ENCODE measurements at places on chromosomes 4 and X.
A peak's percentile ranks its signal among the peaks of the same experiment; 100 is the strongest.

GRCh38 chr4:66555301-66555700 lies 885.0 kb upstream of the EPHA5 start:
- DNase-seq: no peak

DNA sequence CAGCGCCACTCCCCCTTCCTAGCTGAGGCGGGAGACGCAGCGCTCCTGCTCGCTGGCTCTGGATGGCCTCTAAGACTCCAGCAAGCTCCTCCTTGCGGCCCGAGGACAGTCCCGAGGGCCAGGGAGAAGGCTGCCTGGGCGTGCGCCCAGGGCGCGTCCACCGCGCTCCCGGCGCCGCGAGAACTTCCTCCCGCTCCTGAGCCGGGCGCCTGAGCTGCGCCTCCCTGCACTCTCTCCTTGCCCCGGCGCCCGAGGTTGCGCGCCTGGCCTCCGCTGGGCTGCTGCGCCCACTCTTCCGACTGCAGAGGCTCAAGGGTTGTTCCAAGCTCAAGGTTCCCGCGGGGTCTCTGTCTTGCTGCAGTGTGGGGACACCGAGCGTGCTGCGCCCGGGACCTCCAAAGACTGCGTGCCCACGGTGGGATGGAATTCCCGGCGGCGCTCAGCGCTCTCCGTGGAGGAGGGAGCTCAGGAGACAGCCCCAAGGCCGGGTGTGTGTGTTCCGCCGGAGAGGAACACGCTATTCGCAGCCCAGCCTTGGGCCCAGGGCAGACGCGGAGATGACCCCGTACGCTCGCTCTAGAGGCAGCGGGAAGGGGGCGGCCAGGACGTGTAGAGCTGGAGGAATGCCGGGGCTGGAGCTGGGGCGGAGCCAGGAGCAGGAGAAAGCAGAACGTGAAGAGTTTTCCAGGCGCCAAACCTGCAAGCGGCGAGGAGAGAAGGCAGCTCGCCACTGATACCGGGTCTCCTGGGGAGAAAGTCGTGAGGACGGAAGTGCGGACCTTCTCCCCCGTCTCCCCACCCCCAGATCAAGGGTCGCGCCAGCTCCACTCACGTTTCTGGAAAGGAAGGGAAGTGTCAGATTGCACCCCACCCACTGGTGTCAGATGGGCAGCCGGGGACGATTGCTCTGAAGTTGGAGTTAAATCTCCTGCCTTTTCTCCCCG lies at the start of gene ARHGAP6:
Gene ARHGAP6, minus strand, starts transcription at position 753 of the 944 bp plus-strand sequence. CDS start 1,092 bp downstream, outside the sequence.
- DNase-seq: peak; percentile 12

DNA sequence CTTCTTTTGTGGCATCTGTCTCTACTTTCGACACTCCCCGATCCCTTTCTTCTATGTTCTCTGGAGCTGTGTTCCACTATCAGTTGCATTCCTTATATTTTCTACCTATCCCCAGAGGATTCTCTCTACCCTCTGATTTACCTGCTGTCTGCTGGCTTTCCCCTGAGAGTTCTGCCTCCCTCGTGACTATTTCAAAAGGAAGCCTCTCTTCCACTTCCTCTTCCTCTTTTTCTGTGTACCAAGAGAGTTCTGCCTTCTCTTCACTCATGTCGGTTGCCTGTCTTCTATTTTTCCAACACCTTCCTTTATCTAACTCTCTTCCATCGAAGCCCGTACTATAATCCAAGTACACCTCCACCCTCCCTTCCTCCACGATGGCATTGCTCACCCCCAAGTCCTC lies 631.7 kb downstream of the SMARCA1 start:
- no peak for DNase-seq

DNA sequence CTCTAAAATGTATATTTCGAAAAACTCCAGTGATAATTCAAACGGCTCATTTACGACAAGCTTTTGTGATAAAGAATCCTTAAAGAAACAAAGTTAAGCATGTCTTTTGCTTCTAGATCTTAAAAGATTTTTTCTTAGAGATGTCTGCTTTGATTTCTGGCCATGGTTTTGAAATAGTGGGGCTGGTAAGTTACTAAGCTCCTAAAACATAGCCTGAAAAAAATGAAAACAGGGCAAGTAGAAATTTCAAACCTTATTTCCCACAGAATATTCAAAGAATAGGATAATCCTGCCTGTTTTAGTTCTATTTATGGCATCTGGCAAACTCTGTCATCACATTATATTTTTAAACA lies 318.3 kb downstream of the ARHGAP24 start:
- no peak for DNase-seq

- no peak for DNase-seq
Observed at GRCh38 chr4:182280436-182281111, 37.4 kb downstream of the TENM3 start.

DNA sequence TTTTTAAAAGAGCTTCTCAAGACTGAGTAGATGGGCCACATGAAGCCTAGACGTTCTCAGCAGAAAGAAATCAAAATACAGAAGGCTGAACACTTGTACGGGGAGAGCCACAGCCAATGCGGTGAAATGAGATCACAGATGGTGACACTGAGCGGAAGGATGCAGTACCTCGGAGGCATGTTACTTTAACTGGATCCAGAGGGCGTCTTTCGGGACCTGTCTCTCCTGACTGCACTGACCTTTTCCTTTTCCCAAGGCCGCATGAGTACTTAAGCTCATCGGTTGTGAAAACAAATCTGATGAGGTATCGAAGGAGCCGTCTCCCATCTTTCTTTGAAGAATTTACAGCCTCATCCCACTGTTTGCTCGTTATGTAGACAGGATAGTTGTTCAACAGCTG lies 32.6 kb downstream of the BEND4 start:
- DNase-seq: no peak

GRCh38 chrX:81577028-81577427 lies 375.1 kb downstream of the SH3BGRL start:
- DNase-seq: no peak

DNA sequence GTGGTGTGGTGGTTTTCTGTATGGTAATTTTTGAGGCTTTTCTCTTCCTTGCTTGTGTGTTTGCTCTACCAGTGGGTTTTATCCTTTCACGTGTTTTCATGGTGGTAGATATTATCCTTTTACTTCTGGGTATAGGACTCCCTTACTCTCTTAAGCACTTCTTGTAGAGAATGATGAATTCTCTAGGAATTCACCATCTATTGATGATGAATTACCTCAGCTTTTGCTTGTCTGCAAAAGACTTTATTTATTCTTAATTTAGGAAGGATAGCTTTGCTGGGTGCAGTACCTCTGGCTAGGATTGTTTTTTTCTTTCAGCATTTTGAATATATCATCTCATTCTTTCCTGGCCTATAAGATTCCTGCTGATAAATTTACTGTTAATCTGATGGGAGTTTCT lies 415.3 kb downstream of the PDGFC start:
- no peak for DNase-seq

DNA sequence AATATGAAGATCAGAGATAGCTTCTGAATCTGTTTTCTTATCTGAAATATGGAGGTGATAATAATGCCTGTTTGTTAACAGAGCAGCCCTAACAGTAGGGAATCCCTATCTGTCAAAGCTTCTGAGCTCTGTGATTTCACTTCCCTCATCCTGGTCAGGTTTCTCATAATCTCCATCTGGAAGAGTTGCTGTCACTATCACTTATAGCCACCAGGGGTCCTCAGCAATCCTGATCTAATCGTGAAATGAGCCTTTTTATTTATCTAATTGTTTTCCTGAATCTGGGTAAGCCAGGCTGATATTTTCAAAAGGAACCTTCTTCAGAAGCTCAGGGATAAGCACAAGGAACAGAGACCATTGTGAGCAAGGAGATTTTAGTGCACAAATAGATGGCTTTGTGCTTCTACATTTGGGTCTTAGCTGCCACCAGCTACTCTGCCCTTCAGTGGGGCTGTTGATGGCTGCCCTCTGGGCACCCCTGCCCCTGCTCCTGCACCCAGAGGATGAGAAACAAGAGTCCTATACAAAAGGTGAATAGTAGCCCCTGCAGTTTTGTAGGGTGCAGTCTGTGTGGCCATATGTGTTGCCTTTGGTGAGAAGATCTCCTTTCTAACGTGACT lies 196.4 kb upstream of the RADX start:
- DNase-seq: no peak

DNA sequence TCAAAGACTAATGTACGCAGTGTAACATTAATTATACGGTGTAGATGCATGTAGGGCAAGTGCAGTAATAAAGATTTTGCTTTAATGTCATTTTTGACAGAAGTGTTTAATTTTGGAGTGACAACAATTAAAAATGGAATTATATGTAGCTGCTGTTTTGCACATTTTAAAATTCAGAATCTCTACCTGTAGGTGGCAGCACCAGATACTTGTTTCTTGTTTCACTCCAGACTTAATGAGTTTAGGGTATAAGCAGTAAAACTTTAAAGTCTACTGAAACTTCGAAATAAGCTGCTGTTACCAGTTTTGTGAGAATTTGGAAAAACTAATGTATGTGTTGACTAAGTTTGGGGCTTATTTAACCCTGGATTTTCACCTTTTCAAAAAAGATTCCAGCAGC lies 144.9 kb downstream of the POLA1 start:
- peak; percentile 16 for DNase-seq

DNA sequence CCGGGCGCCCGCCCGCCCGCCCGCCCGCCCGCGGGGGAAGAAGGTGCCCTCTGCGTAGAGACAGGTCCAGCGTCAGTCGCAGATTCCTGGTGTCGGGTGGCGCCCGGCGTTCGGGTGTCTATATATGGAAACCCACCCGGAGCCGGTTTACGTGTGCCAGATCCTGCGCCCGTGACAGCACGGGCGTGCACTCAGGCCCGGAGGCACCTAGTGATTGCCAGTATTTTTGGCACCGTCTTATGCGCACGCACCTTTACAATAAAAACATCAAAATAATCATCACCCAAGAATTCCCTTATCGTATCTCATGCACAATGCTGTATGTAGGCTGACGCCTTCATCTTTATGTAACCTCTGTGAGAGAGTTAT lies 519 bp downstream of the SLC25A4 start:
- no peak for DNase-seq

DNA sequence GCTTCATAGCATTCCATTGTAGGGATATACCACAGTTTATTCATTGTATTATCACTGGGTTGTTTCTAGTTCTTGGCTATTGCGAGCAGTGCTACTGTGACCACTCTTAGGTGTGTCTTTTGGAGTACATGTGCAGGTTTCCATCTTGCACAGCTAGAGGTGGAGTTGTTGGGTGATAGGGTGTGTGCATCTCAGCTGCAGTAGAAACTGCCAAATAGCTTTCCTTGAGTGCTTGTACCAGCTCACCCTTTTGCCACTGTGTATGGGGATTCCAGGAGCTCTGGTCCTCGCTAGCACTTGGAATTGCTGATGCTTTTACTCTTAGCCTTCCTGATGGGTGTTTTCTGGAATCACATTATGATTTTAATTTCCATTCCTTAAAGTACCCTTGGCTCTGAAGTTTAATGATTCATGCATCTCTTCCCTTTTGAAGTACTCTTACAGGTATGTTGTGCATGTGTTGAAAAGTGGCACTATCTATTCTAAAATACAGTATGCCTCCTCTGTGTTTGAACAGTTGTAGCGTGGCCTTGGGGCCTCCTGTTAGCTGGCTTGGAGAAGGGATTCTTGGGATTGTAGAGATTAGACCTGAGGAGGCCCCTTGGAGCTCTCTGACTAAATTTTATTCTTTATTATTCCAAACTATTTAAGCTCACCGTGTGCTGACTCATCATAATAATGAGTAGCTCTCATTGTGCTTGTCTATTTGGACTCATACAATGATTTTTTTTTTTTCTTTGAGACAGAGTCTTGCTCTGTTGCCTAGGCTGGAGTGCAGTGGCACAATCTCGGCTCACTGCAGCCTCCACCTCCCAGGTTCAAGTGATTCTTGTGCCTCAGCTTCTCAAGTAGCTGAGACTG lies 38.4 kb downstream of the HTT start:
- no peak for DNase-seq

- DNase-seq: peak; percentile 55
Observed at GRCh38 chr4:52869196-52869595, 7.1 kb downstream of the RASL11B start.

GRCh38 chr4:53557669-53558064 lies 33.6 kb downstream of the LNX1 start:
- DNase-seq: no peak

DNA sequence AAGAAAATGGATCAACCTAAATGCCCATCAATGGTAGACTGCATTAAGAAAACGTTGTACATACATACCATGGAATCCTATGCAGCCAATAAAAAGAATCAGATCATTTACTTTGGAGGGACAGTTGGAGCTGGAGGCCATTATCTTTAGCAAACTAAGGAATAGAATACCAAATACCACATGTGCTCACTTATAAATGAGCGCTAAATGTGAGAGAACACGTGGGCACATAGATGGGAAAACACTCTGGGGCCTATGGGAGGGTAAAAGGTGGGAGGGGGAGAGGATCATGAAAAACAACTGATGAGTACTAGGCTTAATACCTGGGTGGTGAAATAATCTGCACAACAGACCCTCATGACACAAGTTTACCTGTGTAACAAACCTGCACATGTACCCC lies 1729.9 kb upstream of the PCDH10 start:
- no peak for DNase-seq

GRCh38 chr4:55247521-55247920 lies 98.5 kb upstream of the SRD5A3 start:
- DNase-seq: no peak

DNA sequence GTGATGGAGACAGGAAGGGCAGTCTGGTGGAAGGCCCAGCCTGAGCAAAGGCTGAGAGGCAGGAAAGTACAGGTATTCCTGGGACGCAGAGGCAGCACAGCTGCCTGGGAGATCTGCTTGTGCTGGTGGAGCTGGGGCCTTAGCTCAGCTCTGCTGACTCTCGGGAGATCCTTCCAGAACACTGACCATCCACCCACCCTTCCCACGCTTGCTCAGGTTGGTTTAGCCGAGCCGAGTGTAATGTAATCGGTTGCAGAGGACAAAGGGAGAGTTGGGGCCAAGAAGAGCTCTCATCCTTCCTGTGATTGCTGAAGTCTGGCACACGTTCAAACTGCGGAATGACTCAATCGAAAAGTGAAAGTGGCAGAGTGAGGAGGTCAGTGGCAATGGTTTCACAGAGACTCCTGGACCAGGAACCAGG lies 43.1 kb upstream of the GPR78 start:
- peak; percentile 72 for DNase-seq

DNA sequence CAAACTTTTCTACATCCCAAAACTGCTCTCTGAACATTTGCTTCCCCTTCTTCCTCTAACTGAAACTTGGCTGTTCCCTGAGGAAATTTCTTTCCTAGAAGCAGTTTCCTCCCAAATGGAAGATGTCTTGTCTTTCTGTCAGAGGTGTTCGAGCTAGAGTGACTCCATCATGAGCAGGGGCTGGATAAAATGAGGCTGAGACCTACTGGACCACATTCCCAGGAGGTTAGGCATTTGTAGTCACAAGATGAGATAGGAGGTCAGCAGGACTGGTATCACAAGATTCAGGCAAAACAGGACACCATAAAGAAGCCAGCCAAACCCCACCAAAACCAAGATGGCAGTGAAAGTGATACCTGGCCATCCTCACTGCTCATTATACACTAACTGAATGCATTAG lies 35.8 kb upstream of the PGRMC2 start:
- DNase-seq: no peak
